ENCODE measurements at places on chromosomes 16 and 17.

DNA sequence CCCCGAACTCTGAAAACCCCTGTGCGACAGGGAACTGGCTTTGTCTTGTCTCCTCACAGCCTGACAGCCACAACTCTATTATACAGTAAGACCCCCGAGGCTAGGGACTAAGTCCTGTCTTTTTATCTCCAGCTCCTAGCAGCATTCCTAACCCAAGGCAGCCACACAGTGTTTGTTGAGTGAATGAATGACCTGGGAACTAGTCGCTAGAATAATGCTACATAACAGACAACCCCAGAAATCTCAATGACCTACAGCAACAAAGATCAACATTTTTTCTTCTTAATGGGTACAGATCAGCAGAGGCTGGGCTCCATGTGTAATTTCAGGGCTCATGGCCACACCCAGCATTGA is 71.4 kb upstream of the TNRC6C start:
- DNase-seq: no peak

DNA sequence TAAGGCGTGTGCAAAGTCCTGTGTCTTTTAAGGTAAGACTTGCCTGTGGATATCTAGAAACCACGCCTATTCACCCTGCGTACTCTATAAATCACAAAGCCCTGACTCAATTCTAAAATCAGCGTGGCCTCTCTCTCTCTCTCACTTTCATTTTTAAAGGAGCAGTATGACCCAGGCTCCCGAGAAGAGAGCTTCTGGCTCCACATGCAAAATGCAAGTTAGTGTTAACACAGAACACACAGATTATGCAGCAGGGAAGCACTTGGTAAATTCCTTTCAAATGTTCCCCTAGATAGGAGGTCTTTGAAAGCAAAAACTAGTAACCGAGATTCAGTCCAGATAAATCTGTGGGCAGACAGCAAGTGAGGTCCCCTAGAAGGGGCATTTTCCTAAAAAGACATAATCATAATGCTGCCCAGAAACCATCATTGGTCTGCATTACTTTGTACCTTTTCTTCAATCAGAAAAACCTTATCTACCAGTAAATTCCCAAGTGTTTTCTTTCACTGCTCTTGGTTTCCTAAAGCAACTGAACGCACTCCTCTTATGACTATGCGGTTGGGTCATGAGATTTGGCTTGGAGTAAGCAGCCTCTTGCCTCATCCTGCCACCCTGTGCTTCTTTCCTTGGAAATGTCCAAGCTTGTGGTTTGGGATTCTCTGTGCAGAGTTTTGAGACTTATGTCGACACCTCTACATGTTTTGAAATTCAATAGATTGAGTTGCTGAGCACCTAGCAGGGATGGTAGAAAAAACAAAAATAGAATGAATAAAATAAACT is 31.7 kb upstream of the KCNJ2 start:
- peak; percentile 32 for DNase-seq

DNA sequence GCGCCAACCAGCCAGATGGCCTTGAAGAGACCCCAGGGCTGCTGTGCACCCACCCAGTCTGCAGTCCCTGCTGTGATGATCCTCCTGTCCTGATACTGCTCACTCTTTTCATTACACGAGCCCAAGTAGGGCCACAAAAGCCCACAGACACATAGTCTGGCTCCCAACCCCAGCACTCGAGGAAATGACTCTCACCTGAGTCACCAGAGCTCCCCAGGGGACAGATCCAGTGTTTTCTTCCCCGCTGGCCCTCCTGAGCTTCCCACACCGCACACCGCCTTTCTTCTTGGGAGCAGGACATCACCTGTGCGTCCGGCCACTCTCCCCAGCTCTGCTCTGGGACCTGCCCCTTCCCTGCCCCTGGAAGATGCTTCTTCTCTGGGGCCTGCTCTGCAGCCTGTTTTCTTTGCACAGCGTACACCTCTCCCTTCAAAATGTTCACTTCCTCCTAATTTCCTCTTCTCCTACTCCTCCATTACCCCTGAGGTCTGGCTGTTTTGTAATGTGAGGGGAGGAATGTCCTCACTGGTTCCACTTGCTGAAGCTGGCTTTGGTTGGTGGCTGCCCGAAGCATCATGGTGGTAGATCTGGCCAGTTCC is 2.0 kb upstream of the SCN4A start:
- DNase-seq: no peak

GRCh38 chr17:58176200-58176599 is 9.4 kb downstream of the OR4D2 start:
- DNase-seq: peak; percentile 33

DNA sequence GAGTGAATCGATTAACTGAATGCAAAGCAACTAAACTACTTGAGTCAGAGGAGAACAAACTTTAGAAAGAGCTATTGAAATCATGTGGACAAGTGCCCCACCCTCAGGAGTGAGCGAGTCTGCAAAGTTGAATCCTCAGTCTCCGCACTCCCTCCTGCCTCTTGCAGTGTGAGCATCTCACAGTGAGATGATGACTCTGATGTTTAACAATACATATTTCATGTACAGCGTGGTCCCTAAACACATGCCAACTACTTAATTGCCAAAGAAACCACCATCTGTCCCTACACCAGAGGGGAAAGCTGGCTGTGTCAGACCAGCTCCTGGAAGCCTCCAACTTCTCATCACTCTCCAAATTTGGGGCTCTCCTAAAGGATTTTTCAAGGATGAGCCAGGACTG is 31.2 kb downstream of the PIMREG start:
- DNase-seq: no peak

GRCh38 chr16:67449336-67449735 is 18.4 kb downstream of the HSD11B2 start:
- no peak for DNase-seq

DNA sequence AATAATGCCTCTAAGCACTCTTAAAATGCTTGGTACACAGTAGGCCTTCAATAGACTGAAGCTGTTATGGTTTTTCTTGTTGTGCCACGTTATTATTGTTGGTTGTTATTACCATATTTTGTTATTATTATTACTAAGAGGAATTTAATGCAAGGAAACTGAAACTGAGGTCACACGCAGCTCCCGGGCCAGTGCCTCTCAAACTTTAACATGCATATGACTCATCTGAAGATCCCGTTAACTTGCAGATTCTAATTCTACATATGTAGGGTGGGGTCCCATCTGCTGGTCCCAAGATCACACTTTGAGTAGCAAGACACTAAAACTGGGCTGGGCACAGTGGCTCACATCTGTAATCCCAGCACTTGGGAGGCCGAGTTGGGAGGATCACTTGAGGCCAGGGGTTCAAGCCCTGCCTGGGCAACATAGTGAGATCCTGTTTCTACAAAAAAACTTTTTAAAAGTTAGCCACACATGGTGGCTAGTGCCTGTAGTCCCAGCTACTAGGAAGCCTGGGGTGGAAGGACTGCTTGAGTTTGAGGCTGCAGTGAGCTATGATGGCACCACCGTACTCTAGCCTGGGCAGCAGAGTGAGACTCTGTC is 888 bp downstream of the ACSM5 start:
- DNase-seq: no peak

DNA sequence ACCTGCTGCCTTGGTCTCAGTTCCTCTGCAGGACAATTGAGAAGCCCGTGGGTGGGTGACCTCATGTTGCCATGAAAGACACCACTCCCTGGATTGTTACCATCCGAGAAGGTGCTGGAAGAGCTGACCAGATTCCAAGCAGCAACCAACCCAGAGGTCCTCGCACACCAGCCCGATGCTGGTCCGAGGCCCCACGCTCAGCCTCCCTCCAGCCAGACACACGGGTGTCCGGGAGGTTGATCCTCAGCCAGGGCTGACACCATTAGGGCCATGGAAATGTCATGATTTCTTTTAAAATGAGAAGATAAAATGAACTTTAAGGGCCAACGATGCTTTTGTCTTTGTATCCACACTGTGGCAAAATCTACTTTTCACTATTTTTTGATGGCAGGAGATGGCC is 242.3 kb downstream of the RBFOX3 start:
- DNase-seq: peak; percentile 2

- peak; percentile 70 for DNase-seq
These were observed 17.1 kb downstream of the GNA13 start for GRCh38 chr17:65039336-65039988.

GRCh38 chr16:50991006-50991405 is 160.1 kb downstream of the SALL1 start:
- no peak for DNase-seq

DNA sequence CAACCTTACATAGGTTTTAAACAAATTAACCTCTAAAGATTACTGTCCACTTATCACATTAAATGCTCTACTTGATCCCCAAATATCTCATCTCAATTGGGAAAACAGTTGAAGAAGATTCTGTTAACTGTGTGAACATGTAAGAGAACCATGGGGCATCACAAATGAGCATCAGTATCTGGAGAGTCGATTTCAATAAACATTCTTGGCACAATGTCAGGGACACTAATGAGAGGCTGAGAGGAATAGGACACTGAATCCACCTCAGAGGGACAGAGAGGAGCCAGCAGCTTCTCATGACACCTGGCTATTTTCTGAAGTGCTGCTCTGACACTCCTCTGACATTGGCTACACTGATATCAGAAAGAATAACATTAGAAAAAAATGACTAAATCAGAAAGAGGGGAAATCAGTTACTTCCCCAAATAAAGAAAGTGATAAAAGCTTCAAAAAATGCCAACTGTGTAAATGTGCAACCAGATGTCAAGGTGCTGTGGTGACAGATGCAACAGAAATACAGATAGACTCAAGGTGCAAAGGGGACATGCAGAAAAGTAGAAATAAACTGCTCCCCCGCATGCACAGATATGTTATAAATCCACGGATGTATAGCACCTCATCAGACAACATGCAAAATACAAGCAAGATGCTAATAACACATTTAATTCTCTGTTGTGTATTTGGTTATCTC is 67.4 kb downstream of the SNX11 start:
- no peak for DNase-seq

DNA sequence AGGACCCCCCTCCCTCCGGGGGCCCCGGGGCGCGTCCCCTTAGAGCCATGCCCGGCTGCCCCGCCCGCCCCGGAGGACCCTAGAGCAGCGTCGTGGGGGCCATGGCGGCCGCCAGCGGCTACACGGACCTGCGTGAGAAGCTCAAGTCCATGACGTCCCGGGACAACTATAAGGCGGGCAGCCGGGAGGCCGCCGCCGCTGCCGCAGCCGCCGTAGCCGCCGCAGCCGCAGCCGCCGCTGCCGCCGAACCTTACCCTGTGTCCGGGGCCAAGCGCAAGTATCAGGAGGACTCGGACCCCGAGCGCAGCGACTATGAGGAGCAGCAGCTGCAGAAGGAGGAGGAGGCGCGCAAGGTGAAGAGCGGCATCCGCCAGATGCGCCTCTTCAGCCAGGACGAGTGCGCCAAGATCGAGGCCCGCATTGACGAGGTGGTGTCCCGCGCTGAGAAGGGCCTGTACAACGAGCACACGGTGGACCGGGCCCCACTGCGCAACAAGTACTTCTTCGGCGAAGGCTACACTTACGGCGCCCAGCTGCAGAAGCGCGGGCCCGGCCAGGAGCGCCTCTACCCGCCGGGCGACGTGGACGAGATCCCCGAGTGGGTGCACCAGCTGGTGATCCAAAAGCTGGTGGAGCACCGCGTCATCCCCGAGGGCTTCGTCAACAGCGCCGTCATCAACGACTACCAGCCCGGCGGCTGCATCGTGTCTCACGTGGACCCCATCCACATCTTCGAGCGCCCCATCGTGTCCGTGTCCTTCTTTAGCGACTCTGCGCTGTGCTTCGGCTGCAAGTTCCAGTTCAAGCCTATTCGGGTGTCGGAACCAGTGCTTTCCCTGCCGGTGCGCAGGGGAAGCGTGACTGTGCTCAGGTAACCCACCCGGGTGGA is 759 bp downstream of the ALKBH5 start:
- DNase-seq: peak; percentile 82

DNA sequence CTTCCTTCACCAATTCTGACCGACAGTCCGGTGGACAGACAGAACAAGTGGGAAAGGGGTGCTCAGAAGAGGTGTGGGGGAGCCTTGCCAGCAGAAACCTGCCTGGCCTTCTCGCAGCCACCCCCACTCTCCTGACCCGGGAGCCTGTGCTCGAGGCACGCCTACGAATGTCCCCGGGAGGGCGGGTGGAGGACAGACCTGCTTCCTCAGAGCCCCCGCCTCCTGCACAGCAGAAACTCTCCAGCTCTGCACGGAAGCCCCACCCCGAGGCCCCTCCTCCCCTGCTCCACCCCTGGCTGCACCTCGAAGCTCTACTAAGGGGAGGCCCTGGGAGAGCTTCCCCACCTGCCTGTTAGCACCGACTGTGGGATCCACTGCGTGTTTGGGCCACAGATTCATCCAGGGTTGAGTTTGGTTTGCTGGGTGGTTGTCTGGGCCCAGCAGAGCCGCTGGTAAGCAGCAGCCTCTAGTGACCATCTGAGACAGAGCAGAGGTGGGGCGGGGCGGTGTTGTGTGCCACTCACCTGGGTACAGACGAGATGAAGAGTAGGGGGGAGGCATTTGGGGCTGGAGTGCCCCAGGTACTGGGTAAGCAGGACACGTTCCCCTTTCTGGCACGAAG is 6.2 kb downstream of the TAF1C start:
- DNase-seq: no peak

- DNase-seq: peak; percentile 64
These were observed 143.8 kb downstream of the CLEC16A start for GRCh38 chr16:11088074-11088730.

DNA sequence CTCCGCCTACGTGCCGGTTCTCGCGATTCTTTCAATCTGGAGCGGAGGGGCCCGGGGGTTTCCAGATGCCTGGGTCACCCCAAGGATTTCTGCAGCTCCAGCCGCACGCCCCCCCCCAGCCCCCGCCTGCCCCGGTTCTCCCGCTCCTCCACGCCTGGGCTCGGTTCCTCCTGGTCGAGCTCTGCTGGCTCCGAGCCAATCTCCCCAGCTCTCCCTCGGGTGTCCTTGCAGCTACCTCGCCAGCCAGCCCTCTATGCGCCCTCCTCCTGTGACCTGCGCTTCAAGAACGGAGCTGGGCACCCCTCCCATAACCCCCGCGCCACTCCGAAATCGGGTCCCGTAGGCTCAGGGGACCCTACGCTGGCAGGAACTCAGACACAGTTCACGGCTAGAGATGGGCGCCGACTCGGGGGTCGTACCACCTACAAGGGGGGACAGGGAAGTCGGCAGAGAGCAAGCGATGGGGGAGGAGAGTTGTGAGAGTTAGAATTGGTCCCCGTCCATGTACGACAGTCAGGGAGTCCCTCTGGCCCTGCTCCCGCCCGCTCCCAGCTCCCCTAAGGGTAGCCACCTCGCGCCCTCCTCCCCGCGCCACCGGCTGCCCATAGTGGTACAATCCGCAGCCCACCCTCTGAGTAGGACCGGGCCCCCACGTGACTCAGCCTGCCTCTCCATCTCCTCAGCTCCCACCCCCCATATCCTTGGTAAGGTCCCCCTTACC is 961 bp downstream of the FGF11 start:
- peak; percentile 64 for DNase-seq

GRCh38 chr17:75652934-75653549 is 13.9 kb downstream of the RECQL5 start:
- peak; percentile 47 for DNase-seq

GRCh38 chr17:901191-901950 is 78.2 kb downstream of the NXN start:
- no peak for DNase-seq

Data from activated naive CD4-positive, alpha-beta T cell treated with anti-CD3 and anti-CD28 coated beads, Interleukin-2, amount 10 ng/mL, durations not matched to agents 7 days and 5 days (primary cell).